Endothelial cell (in vitro differentiated cells): ENCODE measurements at places on chromosomes 11 and 22.

DNA sequence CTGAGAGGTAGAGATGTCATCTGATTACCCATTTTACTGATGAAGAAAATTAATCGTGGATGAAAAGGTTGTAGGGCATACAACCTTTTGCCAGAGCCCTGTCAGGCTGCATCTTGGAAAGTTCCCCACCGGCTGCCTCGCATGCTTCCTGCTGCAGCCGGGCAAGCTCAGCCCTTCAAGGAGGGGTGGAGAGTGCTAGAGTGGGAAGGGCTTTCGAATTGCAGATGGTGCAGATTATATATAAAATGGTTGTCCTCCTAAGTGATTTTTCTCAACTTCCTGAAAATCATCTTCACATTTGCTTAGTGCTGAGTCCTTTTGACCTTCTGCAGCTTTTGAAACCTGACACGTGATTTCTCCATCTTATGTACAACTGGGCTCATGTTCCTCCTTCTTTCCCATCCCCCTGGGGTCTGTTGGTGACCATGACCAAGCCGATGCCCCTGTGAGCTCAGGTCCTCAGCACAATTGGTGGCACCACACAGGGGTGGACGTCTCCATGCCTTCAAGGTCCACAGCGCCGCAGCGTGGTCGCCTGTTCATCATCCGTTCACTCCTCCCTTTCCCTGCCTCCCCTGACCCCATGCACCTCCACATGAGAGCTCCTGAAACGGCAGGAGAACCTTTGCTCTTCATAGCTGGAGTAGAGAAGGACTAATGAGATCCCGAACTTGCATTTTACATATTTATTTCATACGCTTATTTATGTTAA lies 47.6 kb upstream of the MYO18B start:
- H3K4me1 ChIP-seq = peaks cover 8% of the 10 kb centered on the region
- peaks cover 3% of the 10 kb centered on the region for H3K27me3 ChIP-seq
- DNase-seq = no peak

GRCh38 chr11:19811380-19811779 lies 98.7 kb downstream of the NAV2 start:
- H3K4me1 ChIP-seq = peaks cover 2% of the 10 kb centered on the region
- H3K27me3 ChIP-seq = no peaks in the 10 kb centered on the region
- DNase-seq = no peak
- no peak overlapping the region for H3K27ac ChIP-seq

- H3K27me3 ChIP-seq = peaks cover 5% of the 10 kb centered on the region
- H3K27ac ChIP-seq = no peak overlapping the region
- DNase-seq = no peak
- H3K4me3 ChIP-seq = no peak overlapping the region
- H3K36me3 ChIP-seq = peaks cover 6% of the 10 kb centered on the region
- peaks cover 33% of the 10 kb centered on the region for H3K4me1 ChIP-seq
Measured at GRCh38 chr22:27317096-27317495, 484.5 kb downstream of the MN1 start.

DNA sequence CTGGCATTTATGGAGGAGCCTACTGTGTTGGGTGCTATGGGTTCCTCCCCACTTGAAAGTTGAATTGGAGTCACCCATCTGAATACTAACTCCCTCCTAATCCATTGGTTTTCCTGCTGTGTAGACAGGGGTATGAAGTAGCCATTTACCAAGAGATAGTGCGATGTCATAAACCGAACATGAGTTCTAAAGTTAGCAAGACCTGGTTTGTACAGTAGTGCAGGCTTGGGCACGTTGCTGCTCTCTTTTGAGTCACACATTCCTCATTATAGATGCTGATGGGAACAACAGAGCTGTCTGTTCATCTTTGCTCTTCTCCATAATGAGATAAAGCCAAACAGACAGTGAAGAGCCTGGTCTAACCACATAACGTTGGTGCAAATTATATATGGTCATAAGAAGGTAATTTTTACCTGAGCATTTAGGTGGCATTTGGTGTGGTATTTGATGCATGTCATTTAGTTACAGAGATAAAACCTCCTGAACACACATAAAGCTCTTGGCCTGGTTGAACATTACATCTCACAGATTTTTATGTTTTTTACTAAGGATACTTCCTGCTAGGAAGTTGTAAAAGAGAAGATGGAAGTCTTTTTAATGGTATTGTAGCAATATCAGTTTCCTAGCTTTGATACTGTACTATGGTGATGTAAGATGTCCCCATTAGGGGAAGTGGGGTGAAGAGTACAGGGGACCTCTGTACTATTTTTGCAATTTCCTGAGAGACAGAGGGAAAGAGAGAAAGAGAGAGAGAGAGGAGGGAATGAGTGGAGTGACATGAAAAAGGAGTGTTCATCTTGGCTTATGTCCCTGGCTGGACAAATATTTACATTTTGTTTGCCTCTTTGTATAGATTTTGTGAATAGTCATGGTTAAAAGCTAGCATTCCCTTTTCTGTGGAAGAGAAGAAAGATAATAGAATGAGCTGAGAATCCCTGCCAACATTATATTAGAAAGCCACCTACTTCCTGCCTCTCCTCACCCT lies 27.9 kb downstream of the GRAP2 start:
- no peaks in the 10 kb centered on the region for H3K36me3 ChIP-seq
- no peak for DNase-seq
- H3K27ac ChIP-seq = no peak overlapping the region
- H3K27me3 ChIP-seq = peaks cover 3% of the 10 kb centered on the region
- peaks cover 17% of the 10 kb centered on the region for H3K4me1 ChIP-seq

GRCh38 chr11:134700101-134700640 lies 288.1 kb upstream of the B3GAT1 start:
- H3K4me3 ChIP-seq = no peak overlapping the region
- no peaks in the 10 kb centered on the region for H3K36me3 ChIP-seq
- no peak overlapping the region for H3K27ac ChIP-seq
- DNase-seq = no peak
- no peaks in the 10 kb centered on the region for H3K4me1 ChIP-seq

DNA sequence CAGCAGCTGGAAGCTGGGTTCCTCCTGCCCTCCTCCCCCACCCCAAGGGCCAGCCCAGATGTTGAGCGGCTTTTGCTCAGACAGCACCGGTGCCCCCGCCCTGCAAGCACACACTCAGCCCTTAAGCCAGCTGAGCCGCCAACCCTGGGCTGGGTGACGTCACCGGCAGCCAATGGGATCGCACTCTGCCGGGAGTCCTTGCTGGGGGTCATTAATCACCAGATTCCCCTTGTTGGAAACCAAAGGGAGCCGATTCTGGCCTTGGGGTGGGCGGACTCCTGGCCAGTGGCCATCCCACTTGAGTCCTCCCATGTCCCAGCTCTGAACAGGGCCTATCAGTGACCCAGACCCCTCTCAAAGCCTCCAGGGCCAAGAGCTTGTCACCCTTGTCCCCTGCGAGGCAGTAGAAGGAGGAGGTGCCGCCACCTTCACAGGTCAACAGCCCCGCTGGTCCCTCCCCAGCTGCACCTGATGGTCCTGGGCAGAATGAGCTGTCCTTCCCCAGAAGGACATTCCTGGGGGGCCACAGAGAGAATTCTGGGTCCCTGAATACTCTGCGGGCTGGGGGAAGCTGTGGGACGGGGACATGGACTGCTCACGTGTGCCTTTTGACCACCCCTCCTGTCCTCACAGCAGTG lies 7.4 kb downstream of the DUSP8 start:
- peaks cover 18% of the 10 kb centered on the region for H3K27me3 ChIP-seq
- H3K4me3 ChIP-seq = no peak overlapping the region
- peak; percentile 53 for DNase-seq

- H3K4me1 ChIP-seq = peaks cover 7% of the 10 kb centered on the region
- DNase-seq = no peak
- peaks cover 7% of the 10 kb centered on the region for H3K27me3 ChIP-seq
- no peaks in the 10 kb centered on the region for H3K36me3 ChIP-seq
Measured at GRCh38 chr11:118136801-118137200, 15.8 kb downstream of the SCN4B start.

DNA sequence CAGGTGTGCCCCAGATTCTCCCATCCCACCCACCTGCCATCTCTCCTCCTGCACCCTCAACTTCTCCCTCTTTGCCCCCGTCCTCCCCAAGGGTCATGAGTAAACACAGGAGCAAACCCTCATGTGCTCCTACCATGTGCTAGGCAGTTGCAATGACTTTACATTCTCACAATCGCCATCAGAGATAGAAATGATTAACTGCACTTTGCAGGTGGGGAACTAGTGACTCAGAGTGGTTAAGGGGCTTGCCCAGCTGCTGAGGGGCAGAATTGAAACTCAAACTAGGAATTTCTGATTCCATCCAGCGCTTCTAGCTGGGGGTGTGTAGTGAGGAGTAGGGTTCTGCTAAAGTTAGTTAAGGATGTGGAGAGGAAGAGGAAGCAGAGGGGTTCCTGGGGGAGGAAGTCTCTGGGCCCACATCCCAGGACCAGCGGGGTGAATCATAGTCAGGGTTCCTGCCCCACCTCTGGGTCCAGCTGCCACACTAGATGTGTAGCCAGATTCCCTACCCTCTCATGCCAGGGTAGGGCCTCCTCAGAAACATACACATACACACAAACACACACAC lies 16.0 kb upstream of the PRG2 start:
- DNase-seq = no peak
- no peak overlapping the region for H3K4me3 ChIP-seq
- H3K4me1 ChIP-seq = peaks cover 23% of the 10 kb centered on the region

DNA sequence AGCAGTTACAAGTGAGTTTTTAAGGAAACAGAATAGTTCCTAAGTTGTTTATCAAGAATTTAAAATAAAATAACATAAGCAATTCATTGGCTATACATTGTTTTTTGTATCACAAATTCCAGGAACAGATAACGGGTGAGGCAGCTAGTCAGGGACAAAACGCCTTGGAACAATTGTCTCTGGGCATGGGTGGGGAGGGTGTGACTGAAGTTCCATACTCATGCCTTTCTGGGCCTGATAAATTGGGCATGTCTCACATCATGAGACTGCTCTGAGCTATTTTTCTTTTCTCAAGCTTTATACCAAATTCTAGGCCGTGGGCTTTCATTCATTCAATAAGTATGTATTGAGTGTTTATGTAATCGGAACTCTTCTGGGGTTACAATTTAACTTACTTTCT lies 21.6 kb downstream of the FOLR3 start:
- no peaks in the 10 kb centered on the region for H3K4me1 ChIP-seq
- no peak for DNase-seq
- no peak overlapping the region for H3K4me3 ChIP-seq
- H3K27me3 ChIP-seq = no peaks in the 10 kb centered on the region
- no peaks in the 10 kb centered on the region for H3K36me3 ChIP-seq

DNA sequence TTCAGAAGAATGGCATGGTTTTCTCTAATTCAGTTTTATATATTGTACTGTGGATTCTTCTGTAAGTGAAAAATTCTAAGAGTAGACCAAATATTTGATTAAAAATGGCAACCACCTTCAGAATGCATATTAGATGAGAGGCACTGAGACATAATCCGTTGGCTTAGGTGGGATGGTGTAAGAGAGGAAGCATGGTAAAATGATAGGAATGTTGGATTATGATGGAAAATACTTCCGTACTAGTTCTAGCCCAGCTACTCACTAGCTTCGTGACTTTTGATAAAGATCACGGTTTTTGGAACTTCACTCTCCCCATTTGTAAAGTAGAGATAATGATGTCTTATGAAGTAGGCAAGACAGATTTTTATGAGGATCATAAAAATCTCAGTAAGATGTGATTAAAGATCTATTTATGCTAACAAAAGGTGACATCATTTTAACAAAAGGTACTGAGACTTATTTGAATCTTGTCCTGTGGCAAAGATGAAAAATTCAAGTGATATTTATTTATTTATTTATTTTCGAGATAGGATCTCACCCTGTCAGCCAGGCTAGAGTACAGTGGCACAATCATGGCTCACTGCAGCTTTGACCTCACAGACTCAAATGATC lies 37.5 kb downstream of the UVRAG start:
- peaks cover 1% of the 10 kb centered on the region for H3K27me3 ChIP-seq
- no peak overlapping the region for H3K4me3 ChIP-seq
- H3K4me1 ChIP-seq = peaks cover 7% of the 10 kb centered on the region
- H3K36me3 ChIP-seq = no peaks in the 10 kb centered on the region
- DNase-seq = no peak

DNA sequence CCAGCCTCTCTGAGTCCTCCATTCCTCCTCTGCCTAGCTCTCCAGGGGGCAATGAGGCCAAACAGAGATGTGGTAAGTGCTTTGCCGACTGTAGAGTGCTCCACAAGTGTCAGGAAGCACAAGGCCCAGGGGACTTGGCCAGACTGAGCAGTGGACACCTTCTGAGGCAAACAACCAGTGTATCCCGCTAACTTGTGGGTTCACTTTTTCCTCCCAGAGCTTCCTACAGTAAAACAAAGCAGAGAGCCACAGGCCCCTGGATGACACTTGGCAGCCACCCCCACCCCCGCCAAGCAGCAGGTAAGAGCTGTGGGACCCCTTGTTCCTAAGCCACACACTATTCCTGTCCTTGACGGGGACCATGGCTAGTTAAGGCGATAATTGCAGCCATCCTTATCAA lies 160.9 kb downstream of the CACNA1I start:
- DNase-seq = no peak
- H3K4me3 ChIP-seq = no peak overlapping the region
- H3K27me3 ChIP-seq = peaks cover 2% of the 10 kb centered on the region
- no peak overlapping the region for H3K27ac ChIP-seq

DNA sequence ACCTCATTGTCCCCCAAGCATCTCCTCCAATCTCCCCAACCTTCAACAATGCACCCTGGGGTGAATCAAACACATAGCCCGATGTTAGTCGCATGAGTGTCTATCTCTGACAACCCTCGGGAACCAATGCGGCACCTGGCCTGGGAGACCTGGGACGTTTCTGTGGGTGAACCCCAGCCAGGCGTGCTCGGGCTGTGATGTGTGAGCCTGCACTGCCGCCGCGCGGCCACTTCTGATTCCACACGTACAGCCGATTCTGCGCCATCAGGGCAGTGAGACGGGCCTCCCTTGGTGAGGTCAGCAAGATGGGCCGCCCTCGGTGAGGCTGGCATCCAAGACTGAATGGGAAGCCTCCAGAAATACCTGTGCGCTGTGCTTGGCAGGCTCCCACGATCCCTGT lies 5.2 kb upstream of the H19 start:
- H3K27me3 ChIP-seq = no peaks in the 10 kb centered on the region
- no peak overlapping the region for H3K4me3 ChIP-seq
- no peaks in the 10 kb centered on the region for H3K36me3 ChIP-seq
- no peak for DNase-seq
- H3K27ac ChIP-seq = no peak overlapping the region
- no peaks in the 10 kb centered on the region for H3K4me1 ChIP-seq

DNA sequence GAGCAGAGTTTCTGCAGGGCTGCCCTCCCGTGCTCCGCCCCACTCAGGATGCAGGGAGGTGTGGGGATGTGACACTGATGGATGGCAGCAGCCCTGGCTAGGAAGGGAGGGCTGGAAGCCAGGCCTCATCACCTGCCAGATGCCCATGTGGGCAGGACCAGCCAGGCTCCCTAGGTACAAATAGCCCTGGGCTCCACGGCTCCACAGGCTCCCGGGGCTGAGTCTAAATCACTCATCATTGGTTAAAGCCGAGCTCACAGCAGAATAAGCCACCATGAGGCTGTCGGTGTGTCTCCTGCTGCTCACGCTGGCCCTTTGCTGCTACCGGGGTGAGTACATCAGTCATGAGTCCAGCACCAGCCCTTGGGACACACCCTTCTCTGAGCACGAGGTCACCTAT lies at the start of gene SCGB1D1:
SCGB1D1 (plus strand) TSS at position 206 of the 400 bp plus-strand sequence; CDS start at position 275, 69 bp downstream.
- no peak for DNase-seq
- no peak within 1 kb of the TSS for H3K4me3 ChIP-seq
- no peak within 1 kb of the TSS for H3K27ac ChIP-seq
- H3K36me3 ChIP-seq = no peaks in the 10 kb centered on the region
